Stimulated activated CD4-positive, alpha-beta T cell treated with anti-CD3 and anti-CD28 coated beads, Interleukin-15, amount 100 ng/mL, for 1 hour (primary cell): ENCODE measurements at places on chromosomes 12 and 14.

GRCh38 chr12:51449580-51450246 lies 25.1 kb downstream of the SLC4A8 start:
- no peak for DNase-seq

DNA sequence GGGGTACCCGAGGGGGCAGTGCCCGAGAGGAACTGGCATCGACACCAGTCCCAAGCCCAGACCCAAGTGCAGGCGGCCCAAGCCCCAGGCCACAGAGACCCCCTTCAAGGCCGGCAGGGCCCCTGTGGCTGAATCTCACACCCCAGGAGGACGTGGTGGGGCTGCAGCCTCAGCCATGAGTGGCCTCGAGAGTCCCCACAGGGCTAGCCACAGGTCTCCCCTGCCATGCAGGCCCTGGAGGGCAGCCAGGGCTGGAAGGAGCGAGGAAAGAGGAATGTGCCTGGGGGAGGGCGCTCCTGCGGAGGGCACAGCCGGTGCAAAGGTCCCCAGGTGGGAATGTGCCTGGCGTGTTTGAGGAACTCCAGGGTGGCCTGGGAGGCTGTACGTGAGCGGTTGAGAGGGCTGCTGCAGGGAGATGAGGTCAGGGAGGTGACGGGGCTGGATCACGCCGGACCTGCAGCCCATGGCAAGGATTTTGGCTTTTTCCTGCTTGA lies 86.1 kb downstream of the NCOR2 start:
- no peak for DNase-seq

DNA sequence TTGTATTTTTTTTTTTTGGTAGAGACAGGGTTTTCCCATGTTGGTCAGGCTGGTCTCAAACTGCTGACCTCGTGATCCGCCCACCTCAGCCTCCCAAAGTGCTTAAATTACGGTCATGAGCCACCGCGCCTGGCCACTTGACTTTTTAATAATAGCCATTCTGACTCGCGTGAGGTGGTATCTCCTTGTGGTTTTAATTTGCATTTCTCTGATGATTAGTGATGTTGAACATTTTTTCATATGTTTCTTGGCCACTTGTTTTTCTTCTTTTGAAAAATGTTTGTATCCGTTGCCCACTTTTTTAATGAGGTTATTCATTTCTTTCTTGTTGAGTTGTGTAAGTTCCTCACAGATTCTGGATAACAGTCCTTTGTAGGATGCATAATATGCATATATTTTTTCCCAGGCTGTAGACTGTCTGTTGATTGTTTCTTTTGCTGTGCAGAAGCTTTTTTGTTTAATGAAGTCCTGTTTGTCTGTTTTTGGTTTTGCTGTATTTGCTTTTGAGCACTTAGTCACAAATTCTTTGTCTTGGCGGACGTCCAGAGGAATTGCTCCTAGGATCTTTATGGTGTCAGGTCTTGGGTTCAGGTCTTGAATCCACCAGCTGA lies 10.3 kb upstream of the PGAM5 start:
- no peak for DNase-seq

GRCh38 chr14:55238019-55238680 lies 33.1 kb upstream of the FBXO34 start:
- DNase-seq: no peak

DNA sequence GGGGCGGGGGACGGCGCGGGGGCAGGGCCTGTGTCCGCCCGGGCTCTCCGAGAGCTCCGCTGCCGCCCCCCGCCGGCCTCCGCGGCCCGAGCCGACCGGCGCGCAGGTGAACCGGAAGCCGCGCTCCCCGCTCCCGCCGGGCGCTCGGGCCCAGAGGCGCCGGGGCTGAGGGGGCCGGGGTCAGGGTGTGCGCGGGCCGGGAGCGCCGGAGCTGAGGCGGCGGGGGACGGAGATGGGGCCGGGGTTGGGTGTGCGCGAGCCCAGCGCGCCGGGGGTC lies 431 bp downstream of the HIP1R start:
- no peak for DNase-seq

DNA sequence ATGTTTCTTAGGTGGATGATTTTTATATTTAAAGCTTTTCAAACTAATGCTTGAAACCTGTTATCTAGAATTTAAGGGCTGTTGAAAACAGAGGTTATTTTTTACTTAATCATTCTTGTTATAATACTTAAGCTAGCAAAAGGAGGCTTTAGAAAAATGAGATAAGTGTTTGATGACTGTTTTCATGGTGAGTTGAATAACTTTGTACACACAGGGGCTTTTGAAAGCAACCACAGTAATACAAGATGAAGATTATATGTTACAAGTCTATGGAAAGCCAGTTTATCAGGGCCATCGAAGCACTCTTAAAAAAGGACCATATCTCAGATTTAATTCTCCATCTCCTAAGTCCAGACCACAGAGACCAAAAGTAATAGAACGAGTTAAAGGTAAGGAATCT lies 33.3 kb downstream of the KIAA0586 start:
- DNase-seq: no peak

DNA sequence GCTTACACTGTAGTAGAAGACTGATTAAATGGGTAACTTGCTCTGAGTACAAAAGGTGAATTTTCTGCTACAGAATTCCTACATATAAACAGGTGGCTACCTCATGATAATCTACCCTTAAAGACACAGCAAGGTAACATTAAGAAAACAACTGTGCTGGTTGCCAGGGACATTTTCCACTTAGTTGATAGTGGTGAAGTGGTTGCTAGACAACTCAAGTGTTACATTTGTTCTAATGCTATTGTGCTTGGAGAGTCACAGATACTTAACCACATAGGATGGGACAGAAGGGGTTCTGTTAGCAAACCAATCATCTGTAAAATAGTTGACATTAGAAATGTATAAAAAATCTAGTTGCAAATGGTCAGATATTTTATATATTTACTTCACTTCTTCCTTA lies 870.3 kb upstream of the SEL1L start:
- no peak for DNase-seq

DNA sequence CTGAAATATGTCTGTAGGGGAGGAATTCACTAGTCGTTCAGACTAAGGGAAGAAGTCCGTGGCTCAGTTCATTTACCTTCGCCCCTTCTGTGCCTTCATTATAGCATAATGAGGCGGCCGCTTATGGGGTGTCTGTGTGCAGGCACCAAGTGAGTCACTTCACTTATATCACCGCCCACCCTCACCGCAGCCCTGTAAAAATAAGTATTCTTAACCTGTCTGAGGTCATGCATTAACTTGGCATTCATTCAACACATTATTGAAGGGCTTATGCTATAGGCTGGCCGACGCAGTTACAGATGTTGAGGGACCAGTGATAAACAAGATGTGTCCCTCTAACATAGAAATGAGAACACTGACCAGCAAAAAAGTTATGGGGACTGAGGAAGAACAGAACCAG lies 47.7 kb upstream of the PTCSC3 start:
- DNase-seq: no peak

DNA sequence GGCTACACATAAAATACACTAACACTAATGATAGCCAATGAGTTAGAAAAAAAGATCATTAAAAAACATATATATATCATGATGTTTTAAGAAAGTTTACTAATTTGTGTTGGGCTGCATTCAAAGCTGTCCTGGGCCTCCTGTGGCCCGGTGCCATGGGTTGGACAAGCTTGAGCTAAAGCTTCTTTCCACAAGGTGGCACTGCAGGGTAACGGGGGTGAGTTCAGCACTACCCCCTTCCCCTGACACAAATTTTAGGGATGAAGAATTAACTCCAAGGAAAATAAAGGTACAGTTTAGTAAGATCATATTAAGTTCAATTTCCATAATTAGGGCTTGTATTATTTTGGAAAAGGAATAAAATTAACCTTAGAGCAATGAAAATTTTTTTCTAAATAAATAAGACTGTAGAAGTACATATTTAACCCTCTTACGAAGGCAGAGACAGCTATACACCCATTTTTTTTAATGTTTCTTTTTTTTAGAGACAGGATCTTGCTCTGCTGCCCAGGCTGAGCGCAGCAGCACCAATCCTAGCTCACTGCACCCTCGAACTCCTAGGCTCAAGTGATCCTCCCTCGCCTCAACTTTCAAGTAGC lies 38.9 kb downstream of the PPP1R13B start:
- peak; percentile 22 for DNase-seq

DNA sequence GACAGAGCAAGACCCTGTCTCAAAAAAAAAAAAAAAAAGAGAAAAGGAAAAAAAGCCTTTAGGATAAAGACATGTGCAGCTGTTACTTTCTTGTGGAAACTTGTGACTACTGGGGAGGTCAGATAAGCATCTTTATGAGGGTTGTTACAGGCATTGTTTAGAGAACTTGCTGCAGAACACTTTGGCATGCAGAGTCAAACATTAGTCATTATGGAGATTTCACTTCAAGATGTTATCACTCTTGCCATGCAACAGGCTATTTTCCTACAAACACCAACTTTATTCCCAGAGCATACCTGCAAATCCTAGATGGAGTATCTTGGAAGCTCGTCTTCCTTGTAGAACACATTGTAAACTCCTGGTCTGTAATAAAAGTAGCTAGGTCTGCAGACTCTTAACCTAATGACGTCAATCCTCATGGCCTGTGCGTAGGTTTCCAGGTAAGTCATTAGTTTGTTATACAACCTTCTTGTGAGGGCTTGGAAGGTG lies 36.3 kb upstream of the WDR89 start:
- no peak for DNase-seq

DNA sequence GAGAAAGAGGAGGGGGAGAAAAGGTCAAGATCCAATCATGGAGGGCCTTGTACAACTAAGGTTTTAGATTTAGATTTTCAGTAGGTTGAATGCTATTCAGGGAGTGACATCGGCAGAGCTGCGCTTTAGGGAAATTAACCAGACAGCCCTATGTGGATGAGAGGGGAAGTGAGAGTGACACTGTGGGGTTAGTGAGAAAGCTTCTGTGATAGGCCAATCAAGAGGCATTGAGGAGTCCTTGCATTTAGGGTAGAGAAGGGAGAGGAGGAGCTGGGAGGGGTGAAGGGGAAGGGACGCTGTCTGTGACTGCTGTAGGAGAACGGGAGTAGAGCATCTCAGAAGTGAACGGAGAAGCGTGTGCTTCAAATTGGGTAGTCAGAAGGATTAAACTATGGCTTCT lies 3.4 kb downstream of the HSD17B6 start:
- no peak for DNase-seq

DNA sequence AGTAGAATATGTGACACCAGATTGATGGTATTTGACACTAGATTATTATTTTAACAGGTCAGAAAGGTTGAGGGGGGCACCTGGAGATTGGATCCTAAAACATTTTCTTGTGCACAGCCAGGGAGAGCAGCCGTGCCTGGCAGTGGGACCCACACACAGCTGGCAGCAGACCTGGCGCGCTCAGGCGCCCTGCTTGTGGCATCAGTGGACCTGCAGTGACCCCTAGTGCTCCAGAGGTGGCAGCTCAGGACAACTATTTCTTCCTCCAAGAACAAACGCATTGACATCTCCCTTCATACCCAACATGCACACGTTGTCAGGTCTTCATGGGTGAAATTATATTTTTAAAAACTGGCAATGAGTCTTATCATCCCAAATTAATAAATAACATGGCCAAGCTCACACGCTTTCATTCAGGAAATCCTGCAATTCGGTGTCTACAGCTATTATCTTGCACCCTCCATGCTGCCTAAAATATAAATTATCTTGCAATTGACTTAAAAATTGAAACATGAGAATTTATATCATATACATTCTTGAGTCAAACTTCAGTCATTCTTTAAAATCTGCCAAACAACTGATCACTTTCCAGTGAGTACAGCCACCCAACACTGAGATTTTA lies 7.7 kb upstream of the TMEM132D start:
- no peak for DNase-seq

- DNase-seq: no peak
These were observed 295.8 kb upstream of the SEL1L start for GRCh38 chr14:81829447-81829846.

DNA sequence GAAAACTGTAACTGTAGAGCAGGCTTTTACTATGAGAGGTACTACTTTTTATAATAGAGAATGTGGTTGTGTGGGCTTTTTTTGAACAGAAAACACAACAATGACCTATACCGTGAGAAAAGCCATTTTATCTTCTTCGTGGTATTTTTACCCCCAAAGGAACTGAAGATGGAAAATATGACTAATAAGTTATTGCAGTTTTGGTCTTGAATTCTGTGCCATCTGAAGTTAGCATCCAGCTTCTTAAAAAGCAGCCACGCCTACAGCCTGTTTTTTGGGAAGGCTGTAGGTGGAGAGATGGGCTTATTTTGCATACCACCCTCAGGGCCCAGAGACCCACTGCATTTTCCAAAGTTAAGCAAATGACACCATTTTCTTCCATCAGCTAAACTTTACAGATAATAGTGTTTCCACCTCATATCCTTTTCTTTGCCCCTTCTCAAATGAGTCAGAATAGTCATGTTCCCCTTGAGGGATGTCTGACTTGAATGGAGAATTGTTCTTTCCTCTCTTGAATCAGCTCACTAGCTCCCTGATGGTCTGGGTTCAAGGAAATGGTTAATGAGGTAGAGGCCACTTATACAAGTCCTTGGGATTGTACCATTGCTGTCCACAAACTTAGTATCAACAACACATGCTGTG lies 53.0 kb downstream of the TBC1D30 start:
- no peak for DNase-seq

GRCh38 chr14:99875836-99876235 lies 82.6 kb downstream of the EML1 start:
- DNase-seq: no peak

DNA sequence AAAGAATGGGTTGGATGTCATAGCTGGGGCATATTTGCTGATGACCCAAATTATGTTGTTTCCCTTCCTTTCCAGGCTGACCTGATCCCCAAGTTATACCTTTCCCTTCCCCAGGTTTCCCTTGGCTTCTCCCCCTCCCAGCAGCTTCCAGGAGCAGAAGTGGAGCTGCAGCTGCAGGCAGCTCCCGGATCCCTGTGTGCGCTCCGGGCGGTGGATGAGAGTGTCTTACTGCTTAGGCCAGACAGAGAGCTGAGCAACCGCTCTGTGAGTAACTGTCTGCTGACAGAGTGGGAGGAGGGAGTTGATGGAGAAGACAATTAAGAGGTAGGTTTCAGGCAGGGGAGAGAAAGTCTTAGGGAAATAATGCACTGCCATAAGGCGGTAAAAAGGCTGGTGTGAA lies 25.0 kb downstream of the A2ML1 start:
- DNase-seq: no peak

- no peak for DNase-seq
These were observed 9.5 kb downstream of the CATSPERB start for GRCh38 chr14:91722386-91722785.
